ENCODE measurements at places on chromosomes 3 and 15.

DNA sequence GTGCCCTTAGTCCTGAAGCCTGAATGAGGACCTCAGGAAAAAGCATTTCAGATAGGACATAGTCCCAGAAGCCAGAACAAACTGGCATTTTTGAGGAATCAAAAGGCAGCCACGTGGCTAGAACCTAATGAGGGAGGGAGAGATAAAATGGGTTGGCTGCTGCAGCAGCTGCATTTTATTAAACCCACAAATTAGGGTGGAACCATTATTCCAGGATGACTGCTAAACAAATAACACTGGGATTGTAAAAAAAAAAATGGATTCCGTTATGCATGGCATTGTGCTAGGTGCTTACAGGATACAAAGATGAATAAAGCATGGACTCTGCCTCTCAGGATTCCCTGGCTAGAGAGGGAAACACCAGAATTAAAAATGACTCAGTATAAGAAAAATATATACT is 141.5 kb downstream of the SATB1 start:
- DNase-seq = no peak

DNA sequence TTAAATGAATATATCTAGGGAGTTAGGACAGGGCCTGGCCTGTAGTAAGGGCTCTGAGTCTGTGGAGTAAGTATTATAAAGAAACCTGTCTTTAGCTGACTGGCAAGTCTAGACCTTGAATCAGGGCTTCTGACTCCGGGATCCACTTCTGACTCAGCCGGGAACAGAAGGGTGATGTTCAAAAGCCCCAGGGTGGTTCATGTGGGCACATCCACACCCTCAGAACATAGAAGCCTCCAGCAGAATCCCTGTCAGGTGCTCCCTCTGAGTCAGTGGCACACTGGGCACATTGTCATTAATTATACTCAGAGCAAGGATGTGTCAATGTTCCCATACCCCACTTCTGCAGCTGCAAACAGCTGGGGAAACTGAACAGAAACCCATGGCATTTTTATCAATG is 26.7 kb upstream of the SNRK start:
- no peak for DNase-seq

GRCh38 chr3:168796339-168796738 is 700.6 kb upstream of the GOLIM4 start:
- no peak for DNase-seq

- DNase-seq = no peak
Observed at GRCh38 chr3:69085168-69085832, 563 bp downstream of the ARL6IP5 start.

- no peak for DNase-seq
Observed at GRCh38 chr3:99637368-99638111, 854 bp upstream of the COL8A1 start.

- peak; percentile 36 for DNase-seq
Observed at GRCh38 chr3:59341459-59341858, 291.6 kb upstream of the CFAP20DC start.

DNA sequence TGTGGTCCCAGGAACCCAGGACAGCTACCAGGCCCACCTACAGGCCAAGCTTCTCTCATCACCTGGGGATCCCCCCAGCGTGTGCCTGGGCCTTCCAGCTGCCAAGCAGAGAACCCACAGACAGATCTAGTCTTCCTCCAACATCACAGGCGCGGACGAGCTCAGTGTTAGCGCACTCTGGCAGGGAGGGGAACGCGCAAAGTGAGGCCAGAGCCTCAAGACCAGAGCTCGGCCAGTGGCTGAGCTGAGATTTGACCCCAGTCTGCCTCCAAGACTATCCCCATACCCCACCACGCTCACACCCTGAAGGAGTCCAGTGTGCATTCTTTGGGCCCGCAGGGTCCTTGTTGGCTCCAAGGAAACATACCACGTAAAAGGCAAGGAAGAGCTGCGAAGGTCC is 5.1 kb downstream of the MFGE8 start:
- DNase-seq = no peak

GRCh38 chr3:134333522-134334181 is 40.6 kb downstream of the AMOTL2 start:
- no peak for DNase-seq

GRCh38 chr15:89218531-89218930 is 2.8 kb downstream of the RLBP1 start:
- no peak for DNase-seq

DNA sequence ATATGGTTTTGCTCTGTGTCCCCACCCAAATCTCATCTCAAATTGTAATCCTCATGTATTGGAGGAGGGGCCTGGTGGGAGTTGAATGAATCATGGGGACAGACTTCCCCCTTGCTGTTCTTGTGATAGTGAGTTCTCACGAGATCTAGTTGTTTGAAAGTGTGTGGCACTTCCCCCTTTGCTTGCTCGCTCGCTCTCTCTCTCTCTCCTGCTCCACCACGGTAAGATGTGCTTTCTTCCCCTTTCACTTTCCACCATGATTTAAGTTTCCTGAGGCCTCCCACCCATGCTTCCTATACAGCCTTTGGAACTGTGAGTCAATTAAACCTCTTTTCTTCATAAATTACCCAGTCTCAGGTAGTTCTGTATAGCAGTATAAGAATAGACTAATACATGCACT is 60.7 kb downstream of the GSK3B start:
- DNase-seq = no peak

DNA sequence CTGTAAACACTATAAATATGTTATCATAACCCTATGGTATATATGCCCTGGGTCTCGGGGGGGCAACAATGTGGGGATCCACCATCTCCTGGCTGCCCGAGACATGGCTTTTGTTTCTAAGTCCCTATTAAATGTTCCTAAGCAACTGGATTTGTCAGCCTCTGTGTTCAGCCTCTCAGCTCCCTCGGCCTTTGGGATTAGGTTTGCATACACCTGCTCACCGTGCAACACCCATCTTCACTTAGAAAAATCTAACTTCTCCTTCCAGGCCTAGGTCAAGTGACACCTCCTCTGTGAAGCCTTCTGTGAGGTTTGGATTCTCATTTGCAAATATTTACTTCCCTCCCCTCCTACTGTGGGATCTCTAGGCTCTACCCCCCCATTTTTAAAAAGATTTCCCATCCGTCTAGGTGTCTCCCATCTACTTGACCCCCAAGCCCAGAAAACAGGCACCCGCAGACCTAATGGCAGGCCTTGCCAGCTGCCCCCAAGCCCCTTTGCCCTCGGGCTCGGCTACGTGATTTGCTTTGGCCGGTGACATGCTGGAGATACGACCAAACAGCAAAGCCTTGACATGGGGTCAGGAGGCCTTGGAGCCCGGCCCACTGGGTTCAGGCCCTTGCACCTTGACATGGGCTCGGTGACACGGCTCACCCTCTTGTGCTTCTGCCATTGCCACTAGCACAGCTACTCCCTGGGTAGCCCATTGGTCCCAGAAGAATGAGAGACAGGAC is 66.0 kb upstream of the BLM start:
- DNase-seq = no peak

GRCh38 chr15:70617076-70617910 is 146.1 kb downstream of the UACA start:
- no peak for DNase-seq

DNA sequence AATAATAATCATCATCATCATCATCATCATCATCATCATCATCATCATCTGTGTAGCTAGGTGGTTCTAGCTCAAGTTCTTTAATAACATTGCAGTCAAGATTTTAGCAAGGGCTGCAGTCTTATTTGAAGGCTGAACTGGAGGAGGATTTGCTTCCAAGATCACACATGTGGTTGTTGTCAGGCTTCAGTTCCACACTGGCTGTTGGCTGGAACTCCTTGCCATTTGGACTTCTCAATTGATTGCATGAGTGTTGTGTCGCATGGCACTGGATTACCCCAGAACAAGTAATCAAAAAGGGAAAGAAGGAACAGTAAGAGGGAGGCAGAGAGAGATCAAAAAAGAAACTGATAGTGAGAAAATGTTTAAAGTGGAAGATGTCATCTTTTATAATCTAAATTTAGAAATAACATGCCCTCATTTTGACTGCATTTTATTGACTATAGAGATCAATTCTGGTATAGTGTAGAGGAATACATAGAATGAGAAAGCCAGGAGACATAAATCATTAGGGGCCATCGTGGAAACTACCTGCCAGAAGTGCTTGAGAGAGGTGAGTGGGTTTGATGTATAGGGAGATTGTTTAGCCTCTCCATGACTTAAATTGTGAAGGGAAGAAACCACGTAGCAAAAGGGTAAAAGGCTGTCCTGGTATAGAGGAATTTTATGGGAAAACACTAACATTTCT is 346.6 kb upstream of the RBMS3 start:
- no peak for DNase-seq

- DNase-seq = no peak
Observed at GRCh38 chr15:81296673-81297072, 27.3 kb downstream of the STARD5 start.

- DNase-seq = no peak
Observed at GRCh38 chr3:33664195-33664594, 53.9 kb downstream of the CLASP2 start.

DNA sequence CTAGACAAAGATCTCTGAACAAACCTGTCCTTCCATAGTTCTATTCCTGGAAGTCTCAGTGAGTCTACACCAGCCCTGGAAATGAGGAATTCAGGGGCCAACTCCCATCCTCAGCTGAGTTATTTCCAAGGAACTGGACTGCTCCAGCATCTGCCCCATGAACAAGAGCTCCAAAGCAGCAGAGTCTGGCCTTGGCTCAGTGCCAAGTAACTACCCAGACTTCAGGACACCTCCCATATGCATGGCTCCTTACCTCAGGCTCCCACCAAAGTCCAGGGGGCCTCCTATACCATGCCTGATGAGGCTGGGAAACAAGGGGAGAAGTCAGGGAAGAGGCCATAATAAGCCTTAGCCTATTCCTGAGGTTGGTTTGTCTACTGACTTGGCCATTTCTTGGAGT is 45.0 kb downstream of the FAIM start:
- no peak for DNase-seq

Measured in NCI-H1092 treated with DMSO at 0.1 percent for 48 hours (cell line).